Lower lobe of right lung (tissue), 2 donors: ENCODE measurements at places on chromosomes 2 and 18.

GRCh38 chr2:196434217-196434616, 205.3 kb upstream of the CCDC150 start:
- DNase-seq: no peak

- no peak for DNase-seq
These were observed 1.4 kb upstream of the SLC23A3 start for GRCh38 chr2:219171231-219171651.

- DNase-seq: no peak
These were observed 12.0 kb upstream of the SATB2 start for GRCh38 chr2:199469514-199470360.

- no peak for DNase-seq
These were observed 7.8 kb upstream of the CAVIN2 start for GRCh38 chr2:191854382-191855372.

GRCh38 chr2:239035361-239035814, 187.5 kb downstream of the TWIST2 start:
- DNase-seq: peak; percentile 67

DNA sequence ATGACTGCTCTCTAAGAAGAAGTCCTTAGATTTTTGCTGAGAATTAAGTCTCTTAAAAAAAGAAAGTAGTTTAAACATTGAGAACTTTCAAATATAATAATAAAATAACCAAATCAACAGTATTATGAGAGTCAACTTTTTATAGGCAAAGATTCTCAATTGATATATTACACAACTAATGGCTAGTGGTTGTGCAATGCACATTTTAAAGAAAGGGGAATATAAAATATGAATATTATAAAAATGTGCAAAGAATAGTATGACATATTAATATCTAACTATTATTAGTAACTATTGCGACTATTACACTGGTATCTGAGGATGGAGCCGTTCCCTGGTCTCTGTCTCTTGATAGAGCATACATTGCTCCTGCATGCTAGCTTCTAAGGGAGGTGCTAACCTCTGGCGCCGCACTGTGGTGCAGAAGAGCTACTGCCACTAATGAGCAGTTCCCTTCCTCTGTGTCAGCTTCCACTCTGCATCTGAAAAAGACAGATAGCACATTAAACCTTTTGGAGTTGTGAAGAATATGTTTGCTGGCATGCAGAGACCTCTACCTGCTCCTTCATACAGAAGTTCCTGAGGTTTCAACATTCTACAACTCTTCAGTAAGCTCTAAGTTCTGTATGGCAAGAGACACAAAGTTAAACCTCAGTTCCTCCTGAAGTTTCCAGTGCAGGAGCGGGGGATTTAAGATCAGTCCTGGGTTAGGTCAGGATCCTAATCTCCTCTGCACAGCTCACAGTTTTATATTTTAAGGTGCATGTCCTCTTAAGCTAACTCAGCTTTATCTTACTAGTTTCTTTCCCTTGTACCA, 3.5 kb upstream of the SLC9A2 start:
- peak; percentile 78 for DNase-seq

GRCh38 chr2:135916207-135916606, 40.0 kb upstream of the MCM6 start:
- no peak for DNase-seq

DNA sequence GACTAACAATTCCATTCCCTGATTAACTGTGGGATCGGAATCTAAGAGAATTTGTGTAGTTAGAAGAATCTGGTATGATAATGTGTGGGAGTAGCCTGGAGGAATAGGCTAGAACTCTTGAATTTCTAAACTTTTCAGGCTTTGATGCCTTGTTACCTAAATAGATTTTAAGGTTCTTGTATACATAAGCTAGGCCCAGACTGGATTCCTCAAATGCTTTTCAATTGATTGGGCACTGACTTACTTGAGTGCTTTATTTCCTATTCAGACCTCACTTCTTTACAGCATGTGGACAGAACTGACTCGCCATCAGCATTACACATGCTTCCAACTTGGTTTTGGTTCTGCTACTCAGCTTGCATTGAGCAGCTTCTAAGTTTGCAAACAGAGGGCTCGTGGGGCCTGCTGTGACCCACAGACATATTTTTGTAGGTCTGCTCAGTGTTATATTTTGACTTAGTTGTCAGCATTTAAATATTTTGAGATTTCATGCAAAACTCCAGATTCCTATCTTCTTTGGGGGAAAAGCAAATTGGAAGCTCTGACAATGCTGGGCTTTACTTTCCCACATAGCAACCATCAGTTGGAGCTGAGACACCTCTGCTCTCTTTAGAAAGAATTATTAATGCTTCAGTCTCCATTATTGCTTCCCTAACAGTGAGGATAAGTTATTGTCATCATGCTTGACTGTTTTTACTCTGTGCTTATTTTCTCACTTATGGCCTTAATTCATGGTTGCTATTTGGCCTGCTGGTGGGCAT, 5.7 kb downstream of the PARD3B start:
- DNase-seq: no peak

DNA sequence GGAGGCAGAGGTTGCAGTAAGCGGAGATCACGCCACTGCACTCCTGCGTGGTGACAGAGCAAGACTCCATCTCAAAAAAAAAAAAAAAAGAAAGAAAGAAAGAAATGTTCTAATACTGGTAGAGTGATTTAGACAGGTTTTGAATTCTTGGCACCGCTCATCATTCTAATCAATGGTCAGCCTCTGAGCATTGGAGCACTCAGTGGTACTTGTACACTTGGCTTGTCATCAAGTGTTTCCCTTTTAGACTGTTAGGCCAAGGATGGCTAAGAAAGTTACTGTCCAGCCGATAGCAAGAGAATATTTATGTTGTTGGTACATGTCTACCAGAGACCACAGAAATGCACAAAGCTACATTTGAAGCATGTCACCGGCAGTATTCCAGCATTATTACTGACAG, 444.1 kb upstream of the RAB12 start:
- DNase-seq: no peak

DNA sequence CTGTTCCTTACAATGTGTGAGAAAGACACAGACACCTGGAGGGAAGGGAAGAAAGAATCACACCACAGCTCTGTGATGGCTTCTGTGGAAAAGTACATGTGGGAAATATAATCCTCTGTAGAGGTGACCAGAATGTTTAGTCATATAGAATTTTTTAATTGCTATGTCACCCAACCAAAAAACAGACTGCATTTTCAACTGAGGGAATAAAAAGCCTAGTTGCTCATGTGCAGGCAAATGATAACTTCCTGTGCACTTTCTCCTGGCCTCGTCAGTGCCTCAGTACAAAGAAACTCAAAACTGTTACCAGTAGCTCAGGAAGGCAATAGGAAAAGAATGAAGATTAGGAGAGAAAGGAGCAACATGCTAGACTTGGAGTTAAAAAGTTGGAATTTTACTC, 326.8 kb downstream of the OSR1 start:
- DNase-seq: no peak

- DNase-seq: no peak
These were observed 114.4 kb downstream of the BMPR2 start for GRCh38 chr2:202490479-202490878.

DNA sequence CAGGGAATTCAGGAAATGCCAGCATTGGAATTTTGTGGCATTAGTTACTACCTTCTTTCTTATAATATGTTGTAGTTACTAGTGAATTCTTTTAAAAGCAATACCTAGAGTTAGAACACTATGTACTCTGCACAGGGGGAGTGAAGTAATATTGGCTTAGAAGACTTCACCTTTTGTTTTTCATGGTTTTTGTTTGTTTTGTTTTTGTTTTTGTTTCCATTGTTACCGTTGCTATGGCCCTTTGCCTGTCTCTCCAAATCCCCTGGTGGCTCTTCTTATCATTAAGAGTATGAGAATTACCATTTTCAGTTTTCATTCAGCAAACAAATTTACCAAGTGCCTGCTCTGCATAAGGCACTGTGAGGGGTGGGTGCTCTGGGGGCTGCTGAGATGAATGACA, 160.1 kb downstream of the HAUS1 start:
- DNase-seq: no peak

GRCh38 chr2:166304656-166305055, 71.1 kb downstream of the SCN9A start:
- no peak for DNase-seq

DNA sequence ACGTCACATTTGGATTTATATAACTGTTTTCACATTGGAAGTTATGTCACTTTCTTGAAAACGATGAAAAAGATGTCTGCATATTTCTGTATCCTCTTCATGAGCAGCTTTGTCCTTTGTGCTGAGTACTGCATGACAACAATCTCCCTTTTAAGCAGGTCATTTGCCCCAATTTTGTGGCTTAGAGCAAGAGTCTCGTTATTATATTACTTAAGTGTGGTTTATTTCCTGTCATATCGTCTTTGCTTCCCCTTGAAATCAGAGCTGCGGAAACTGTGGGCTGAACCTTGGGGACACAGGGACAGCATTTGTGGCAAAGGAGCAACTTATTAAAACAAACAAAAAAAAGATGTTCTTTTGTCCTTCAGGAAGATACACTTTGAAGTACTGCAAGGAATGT, 254.0 kb upstream of the DSEL start:
- DNase-seq: no peak

DNA sequence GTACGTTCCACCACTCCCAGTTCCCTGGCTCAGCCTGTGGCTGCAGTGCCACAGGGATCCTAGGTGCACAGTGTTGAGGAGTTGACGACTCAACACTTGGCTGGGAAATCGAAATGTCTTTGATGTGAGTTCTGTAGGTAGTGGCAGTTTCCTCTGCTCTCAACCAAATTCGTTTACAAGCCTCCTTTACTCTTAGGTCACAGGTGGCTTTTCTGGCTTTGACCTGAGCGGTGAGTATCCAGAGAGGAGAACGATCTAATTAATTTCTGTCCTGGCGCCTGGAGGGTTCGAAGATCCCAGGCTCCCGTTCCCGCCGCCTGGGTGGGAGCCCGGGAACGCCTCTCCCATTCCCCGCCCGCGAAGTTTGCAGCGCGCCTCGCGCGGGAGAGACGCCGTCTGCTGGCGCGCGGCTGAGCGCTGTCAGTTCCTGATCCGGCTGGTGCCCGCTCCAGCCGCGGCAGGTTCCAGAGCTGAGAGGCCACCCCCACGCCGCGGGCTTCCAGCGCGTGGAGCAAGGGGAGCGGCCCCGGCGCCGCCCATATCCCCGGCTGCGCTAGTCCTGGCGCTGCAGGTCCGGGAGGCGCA, at the start of gene LAMA3:
LAMA3 (plus strand) TSS at position 423 of the 585 bp plus-strand sequence. CDS start 231 bp downstream, outside the sequence.
- DNase-seq: peak; percentile 82

DNA sequence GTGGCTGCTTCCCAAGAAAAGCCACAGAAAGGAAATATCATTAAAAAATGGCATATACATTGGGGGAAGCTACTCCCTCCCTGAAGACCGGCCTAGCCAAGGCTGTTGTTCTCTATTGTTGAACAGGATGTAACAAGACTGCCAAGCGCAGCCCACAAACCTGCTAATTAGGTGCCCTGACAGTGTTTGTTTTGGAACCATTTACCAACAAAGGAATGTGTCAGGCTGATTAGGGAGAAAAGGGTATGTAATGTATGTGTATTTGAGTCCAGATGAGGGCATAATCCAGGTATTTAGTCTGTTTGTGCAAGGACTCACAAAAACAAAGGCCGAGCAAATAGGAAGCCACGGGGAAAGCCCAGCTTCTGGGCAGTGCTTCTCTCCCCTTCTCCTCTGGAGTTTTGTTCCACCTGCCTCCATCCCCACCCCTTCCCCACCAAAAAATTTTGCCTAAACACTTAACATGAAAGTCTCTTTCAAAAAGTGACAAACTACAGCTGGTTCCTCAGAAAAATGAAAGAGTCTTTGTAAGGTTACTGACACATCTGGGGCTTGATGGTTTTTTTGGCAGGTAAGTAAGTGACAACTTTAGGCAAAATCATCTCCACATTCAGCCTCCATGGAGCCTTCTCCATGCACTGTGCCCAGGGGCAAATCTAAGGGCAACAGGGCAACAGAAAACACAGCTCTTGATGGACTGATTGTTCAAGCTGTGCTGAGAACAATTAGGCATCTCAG, 78.3 kb upstream of the FZD5 start:
- peak; percentile 70 for DNase-seq

DNA sequence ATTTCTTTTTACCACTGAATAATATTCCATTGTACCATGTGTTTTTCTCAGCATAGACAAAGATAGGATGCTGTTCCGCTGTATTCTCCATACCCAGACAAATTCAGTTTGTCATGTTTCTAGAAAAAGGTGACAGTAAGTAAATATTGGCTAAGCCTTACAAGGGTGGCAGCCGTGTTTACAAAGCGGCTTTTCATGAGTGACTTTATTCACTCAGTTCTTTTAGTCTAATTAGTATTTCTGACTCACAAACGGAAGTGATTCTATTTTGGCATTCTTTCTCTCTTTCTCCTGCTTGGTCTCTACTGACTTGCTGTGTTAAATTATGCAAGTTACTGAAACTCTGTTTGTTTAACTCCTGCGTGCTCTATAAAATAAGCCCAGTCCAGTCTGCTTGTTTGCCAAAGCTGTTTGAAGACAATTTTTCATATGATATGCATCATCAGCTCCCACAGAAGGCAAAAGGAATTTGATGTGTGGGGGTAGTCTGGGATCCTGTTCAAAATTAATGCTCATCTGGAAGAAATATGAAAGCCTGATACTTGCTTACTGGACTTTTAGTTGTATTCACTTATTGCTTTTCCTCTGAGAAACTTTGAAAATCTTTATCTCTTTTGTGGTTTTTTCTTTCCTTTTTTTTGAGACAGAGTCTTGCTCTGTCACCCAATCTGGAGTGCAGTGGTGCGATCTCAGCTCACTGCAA, 2.3 kb upstream of the PLEKHH2 start:
- DNase-seq: no peak

DNA sequence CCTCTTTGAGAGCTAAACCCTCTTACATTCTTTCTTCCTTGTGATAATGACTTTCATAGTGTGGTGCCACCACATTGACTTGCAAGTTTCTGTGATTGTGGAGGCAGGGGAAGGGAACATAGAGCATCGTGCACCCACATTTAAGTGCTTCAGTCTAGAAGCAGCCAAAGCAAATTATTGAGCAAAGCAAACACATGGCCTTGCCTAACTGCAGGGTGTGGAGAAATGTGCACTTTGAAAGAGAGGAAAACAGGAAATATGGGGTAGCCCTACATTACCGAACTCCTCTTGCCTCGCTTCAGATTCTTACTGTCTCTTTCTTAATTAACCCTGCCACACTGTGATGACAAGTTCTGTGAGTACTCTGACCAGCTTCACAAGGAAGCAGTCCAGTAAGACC, 814.6 kb downstream of the SLC4A3 start:
- no peak for DNase-seq

DNA sequence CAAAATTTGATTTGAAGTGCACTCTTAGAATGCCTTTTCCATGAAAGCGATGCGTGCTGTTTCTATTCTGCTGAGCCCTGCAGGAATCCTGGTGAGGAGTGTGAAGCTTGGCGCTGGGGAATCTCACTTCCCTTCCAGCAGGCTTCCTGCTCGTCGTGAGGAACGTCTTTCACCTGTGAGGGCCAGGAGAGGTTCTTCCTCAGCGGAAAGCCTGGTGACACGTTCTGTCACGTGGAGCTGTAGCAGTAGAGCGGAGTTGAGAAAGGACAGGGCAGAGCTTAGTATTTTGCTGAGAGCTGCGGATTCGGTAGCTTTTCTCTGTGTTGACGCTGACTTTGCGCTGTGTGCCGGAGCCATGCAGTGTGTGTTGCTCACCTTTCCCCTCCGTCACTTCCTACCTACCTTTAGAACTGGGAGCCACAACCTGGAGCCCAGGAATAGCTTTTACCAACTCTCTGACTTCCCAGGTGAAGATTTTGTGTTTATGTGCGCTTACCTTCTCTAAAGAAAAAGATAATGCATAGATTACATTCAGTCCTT, 294.8 kb downstream of the PTGR3 start:
- no peak for DNase-seq
